ENCODE measurements at places on chromosomes 3 and 15.

- DNase-seq, result no peak
Measured at GRCh38 chr3:171255236-171255806, 204.9 kb downstream of the TNIK start.

DNA sequence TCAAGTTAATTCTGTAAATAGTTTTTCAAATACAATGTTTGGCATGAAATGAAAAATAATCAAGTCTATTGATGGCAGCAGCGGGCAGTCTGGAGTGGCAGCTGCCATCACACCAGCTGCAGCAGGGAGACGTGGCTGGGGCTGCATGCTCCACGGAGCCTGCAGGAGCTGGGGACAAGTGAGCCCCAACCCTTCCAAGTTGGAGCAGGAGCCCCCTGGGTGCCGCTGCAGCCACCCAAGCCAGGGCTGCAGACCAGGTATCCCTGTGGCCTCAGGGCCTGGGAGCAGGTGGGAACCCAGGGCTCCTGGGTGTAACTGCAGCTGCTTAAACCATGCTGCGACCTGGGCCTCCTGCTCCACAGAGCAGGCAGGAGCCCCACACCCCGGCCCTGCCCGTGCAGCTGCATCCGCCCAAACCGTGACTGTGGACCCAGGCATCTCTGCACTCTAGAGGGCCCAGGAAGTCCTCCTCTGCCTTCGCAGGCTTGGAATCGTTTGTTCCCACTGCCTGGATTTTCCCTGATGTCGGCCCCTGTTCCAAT, 257.4 kb downstream of the PLOD2 start:
- no peak for DNase-seq

DNA sequence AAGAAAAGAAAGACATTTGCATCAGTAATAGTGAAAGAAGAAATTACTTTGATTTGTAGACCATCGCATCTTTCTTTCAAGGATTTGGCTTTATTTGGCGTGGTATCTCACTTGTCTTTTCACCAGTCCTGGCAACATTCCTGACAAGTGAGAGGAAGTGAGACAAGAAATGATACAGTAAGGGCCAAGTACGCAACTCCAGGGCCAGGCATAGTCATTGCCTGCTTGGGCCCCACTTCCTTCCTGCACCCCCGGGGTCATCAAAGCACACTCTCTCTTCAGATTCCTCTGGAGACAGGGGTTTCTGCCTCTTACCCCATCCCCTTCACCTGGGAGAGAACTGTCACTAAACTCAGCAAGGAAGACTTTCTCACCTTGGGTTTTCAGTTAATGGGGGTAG, 55.1 kb downstream of the CD47 start:
- DNase-seq, result no peak

- DNase-seq, result no peak
Measured at GRCh38 chr15:81091889-81092558, 42.0 kb upstream of the CFAP161 start.

DNA sequence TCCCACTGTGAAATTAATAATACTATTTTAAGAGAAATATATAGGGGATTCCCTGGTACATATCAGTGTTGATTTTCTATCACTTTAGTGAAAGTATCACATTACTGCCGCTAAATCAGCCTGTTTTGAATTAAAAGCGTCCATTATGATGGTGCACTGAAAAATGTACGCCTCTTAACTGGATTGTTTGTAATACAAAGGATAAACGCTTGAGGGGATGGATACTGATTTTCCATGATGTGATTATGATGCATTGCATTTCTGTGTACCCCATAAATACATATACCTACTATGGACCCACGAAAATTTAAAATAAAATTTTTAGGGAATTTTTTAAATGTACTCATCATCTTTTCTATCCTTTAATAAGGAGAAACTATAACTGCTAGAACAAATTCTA, 478.6 kb downstream of the MAGI1 start:
- no peak for DNase-seq

GRCh38 chr3:70360979-70361760, 48.7 kb upstream of the MDFIC2 start:
- DNase-seq, result no peak

DNA sequence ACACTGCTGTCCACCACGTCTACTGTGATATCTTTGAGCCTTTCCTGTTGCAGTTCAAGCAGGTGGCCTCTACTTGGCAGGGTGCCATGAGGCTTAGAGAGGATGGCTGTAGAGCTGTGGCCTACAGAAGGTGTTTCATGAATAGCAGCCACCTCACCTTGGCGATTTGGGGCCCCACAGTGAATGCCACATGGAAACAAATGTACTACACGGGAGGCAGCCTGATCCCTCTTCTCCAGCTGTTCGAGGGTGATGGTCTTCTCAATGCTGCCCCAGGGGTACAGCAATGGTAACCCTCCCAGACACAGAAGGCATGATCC, 70.7 kb downstream of the FAM43A start:
- DNase-seq, result no peak

DNA sequence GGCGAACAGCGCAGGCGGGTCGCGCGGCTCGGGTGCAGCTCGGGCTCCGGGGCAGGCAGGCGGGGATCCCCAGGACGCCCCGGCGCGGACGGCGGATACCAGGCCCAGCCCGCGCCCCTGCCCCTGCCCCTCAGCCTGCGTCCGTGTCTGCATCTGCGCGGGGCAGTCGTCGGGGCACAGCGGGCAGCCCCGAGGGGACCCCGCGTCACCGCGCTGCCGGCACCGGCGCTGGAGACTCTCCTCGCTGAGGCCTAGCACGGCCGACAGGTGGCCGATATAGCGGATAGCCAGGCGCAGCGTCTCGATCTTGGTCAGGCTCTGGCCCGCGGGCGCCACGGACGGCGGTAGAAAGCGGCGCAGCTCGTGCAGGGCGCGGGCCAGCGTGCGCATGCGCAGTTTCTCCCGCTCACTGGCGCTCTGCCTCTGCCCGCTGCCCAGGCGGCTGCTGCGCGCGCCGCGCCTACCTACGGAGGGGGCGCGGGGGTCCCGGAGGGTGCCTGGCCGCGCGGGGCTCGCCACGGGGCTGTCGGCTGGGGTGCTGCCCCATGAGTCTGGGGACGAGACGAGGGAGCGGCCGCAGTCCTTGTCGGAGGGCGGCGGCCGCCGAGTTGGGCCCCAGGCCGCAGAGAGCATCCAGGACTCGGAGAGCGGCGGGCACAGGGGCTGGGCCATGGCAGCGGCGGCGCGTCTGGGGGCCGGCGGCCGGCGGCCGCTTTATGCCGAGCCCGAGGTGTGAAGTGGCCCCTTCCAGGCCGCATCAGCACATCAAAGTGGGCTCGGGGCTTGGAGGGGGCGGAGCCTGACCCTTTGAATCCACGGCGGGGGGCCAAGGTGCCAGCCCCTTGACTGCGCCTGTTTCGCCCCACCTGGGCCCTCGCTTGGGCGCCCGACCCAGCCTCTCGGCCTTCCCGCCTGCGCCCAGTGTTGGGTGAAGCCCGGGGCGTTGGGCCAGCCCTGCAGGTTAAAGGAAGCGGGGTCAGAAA, at the start of gene MESP1:
Gene MESP1, minus strand, starts transcription at position 690 of the 983 bp plus-strand sequence. Its CDS starts 18 bp downstream, at position 672.
- peak; percentile 77 for DNase-seq

- DNase-seq, result no peak
Measured at GRCh38 chr3:71497367-71497897, 86.1 kb downstream of the FOXP1 start.

Measured in stimulated activated CD4-positive, alpha-beta T cell treated with anti-CD3 and anti-CD28 coated beads, Interleukin-2, amount 100 ng/mL, for 4 hours (primary cell).